ENCODE measurements at places on chromosomes 5 and 9. TPM values are rescaled to one million over a fixed set of nuclear protein-coding genes. Genes with fewer than 3 reads are reported as not detected.

PCDHGA5 gene
- not detected for total RNA-seq

IFNE gene
- not detected for total RNA-seq

CIZ1 gene
- 128 TPM for total RNA-seq

RFX3 gene
- total RNA-seq: 27.1 TPM

PAEP gene
- total RNA-seq: not detected

RAB3C gene
- not detected for total RNA-seq

IPPK gene
- total RNA-seq: 6.3 TPM

DBH gene
- total RNA-seq: not detected

DIRAS2 gene
- total RNA-seq: not detected

PCDHGB4 gene
- total RNA-seq: 0.08 TPM

NR5A1 gene
- not detected for total RNA-seq

SEMA6A gene
- total RNA-seq: 0.31 TPM

PLPPR1 gene
- total RNA-seq: not detected

GARIN3 gene
- not detected for total RNA-seq

DDX31 gene
- 12.6 TPM for total RNA-seq

PRDM9 gene
- total RNA-seq: not detected

MEF2C gene
- 10.9 TPM for total RNA-seq

PELO gene
- total RNA-seq: 6.0 TPM

PPP2R2B gene
- total RNA-seq: 12.1 TPM

OR2K2 gene
- not detected for total RNA-seq

UAP1L1 gene
- total RNA-seq: 10.2 TPM

GABBR2 gene
- total RNA-seq: not detected

SLCO6A1 gene
- total RNA-seq: not detected

ZNF658 gene
- total RNA-seq: 4.8 TPM

CD14 gene
- 1.4 TPM for total RNA-seq

CYSRT1 gene
- total RNA-seq: 0.52 TPM

ZNF462 gene
- 6.0 TPM for total RNA-seq

PCDH12 gene
- 0.15 TPM for total RNA-seq

PDCD1LG2 gene
- total RNA-seq: 1.1 TPM
